Transverse colon (tissue), 4 donors: ENCODE measurements at places on chromosomes 16 and 17. TPM values are rescaled to one million over a fixed set of nuclear protein-coding genes. Genes with fewer than 3 reads are reported as not detected.

Gene GSPT1
- 98.9 TPM for total RNA-seq

DNA sequence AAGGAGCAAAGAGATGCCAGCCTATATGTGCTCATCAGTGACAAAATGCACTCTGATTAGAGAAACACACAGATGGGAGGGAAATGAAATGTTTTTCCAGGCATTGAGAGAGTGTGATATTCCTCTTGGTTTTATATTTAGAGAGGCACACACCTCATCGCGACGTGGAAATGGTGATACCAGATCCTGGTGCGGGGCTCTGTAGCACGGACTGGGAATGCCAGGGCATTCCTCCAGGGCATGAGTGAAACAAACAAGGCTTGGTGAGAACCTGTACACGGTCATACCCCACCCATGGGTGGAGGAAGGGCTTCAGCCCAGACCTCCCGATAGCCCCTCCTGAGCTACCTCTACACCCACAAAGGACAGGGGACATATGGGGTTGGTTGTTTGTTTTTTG lies 280.2 kb downstream of the C16orf95 start:
- no peaks in the 10 kb centered on the region for H3K27me3 ChIP-seq
- H3K4me1 ChIP-seq: no peaks in the 10 kb centered on the region
- H3K4me3 ChIP-seq: no peak overlapping the region
- no peak for DNase-seq

- no peaks in the 10 kb centered on the region for H3K4me1 ChIP-seq
- DNase-seq: no peak
- no peaks in the 10 kb centered on the region for H3K36me3 ChIP-seq
- H3K27ac ChIP-seq: no peak overlapping the region
- no peaks in the 10 kb centered on the region for H3K27me3 ChIP-seq
These were observed 26.4 kb upstream of the NXPH3 start for GRCh38 chr17:49549311-49549605.

DNA sequence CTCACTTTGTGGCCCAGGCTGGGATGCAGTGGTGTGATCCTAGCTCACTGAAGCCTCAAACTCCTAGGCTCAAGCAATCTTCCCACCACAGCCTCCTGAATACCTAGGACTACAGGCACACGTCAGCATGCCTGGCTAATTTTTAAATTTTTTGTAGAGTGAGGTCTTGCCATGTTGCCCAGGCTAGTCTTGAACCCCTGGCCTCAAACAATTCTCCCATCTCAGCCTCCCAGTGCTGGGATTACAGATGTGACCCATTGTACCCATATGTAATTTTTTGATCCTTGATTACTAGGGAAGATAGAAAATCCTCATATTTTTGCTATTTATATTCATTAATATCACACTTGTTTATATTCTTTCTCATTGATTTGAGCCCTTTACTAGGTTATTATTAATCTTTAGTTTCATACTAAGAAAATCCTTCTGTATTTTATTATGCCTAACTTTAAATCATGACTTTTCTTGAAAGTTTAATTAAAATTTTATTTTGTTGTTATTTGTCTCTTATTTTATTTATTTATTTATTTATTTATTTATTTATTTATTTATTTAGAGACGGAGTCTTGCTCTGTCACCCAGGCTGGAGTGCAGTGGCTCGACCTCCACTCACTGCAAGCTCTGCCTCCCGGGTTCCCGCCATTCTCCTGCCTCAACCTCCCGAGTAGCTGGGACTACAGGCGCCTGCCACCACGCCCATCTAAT lies 75.4 kb downstream of the BCAS3 start:
- no peak overlapping the region for H3K4me3 ChIP-seq
- H3K4me1 ChIP-seq: no peaks in the 10 kb centered on the region
- DNase-seq: no peak
- H3K27ac ChIP-seq: no peak overlapping the region
- no peaks in the 10 kb centered on the region for H3K27me3 ChIP-seq

GRCh38 chr17:5365831-5366230 lies 53.6 kb downstream of the NUP88 start:
- H3K27ac ChIP-seq: no peak overlapping the region
- no peaks in the 10 kb centered on the region for H3K36me3 ChIP-seq
- no peak for DNase-seq
- H3K4me3 ChIP-seq: no peak overlapping the region
- H3K4me1 ChIP-seq: no peaks in the 10 kb centered on the region
